ENCODE measurements at places on chromosomes 7 and 10. TPM values are rescaled to one million over a fixed set of nuclear protein-coding genes. Genes with fewer than 3 reads are reported as not detected.
A peak's percentile ranks its signal among the peaks of the same experiment; 100 is the strongest.

Gene AGBL3
- polyA plus RNA-seq: 7.6 TPM

GRCh38 chr10:128608791-128609190 is 482.6 kb upstream of the MKI67 start:
- DNase-seq: no peak

- no peak for DNase-seq
Measured at GRCh38 chr7:116781584-116781983, 80.8 kb upstream of the CAPZA2 start.

Gene CDC14C
- 0.06 TPM for polyA plus RNA-seq

GRCh38 chr10:29657719-29658274 is 23.0 kb upstream of the SVIL start:
- no peak for DNase-seq

DNA sequence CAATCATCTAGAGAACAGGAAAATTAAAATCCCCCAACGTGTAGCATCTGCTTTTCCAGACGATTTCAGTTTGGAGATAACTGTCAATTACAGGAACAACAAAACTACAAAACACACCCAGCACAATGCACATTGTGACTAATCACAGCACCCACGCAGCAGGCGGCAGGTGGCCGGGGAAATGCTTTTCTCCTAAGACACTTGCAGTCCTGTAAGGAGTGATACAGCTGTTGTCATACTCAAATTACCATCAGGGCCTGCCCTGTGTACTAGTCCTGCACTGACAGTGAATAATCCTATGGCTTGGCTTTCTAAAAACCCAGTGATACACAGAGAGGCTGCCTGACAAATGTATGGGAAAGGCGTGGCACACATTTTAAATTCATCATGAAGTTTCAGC is 37.8 kb downstream of the COBL start:
- DNase-seq: no peak

DNA sequence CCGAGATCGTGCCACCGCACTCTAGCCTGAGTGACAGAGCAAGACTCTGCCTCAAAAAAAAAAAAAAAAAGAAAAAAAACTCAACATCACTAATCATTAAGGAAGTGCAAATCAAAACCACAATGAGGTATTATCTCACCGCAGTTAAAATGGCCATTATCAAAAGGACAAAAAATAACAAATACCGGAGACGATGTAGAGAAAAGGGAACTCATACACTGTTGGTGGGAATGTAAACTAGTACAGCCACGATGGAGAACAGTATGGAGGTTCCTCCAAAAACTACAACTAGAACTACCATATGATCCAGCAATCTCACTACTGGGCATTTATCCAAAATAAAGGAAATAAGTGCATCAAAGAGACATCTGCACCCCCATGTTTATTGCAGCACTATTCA is 24.3 kb downstream of the GRK5 start:
- no peak for DNase-seq

DNA sequence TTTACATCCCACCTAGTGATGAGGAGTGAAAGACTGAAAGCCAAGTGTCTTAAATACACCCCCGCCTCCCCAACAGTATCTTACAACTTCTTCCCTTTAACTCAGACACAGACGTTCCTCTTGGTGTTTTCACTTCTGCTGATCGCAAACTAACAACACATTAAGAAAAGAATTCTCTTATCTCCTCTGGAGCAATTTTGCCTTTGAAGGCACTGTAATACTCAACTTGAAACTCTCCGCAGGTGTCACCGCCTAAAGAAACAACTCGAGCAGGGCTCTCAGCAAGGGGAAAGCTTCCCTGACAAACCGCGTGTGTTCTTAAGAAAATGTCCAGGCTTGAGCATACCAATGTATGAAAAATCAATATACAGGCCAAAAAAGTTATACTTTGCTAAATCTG is 452 bp downstream of the SEMA3C start:
- no peak for DNase-seq

Gene RPEL1
- 0.17 TPM for polyA plus RNA-seq

- no peak for DNase-seq
Measured at GRCh38 chr7:54701982-54702381, 57.0 kb downstream of the SEC61G start.

DNA sequence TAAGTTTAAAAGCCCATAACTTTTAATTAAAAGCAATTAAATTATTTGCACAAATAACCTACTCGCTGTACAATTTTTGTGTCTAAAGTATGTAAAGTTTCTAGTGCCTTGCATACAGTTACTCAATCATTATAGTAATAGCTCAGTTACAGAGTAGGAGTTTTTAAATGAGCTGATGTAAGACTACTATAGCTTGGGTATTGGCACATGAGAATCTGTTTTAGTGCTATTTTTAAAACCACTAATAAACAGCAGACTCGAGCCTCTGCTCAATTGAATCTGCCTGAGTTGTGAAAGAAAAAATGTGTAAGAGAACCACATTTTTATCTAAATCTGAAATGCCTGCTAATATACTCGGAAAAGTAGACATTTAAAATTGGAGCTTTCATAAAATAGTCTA is 31.1 kb downstream of the CTNNA3 start:
- DNase-seq: no peak

DNA sequence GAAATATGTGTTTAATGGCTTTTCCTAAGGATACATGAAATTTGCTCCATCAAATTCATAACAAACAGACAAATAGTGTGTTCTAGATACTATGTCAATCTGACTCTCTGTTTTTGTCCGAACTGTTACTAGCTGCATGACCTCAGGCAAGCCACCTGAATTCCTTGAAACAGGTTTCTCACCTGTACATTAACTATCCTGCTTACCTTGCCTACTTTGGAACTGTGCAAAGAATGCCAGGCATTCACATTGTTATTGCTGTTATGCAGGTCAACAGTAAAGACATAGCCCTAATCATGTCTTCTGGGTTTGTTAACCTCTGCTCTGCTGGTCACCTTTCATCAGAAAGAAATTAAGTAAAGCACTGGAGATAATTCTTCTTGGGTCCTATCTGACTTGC is 1283.9 kb upstream of the CELF2 start:
- DNase-seq: no peak

DNA sequence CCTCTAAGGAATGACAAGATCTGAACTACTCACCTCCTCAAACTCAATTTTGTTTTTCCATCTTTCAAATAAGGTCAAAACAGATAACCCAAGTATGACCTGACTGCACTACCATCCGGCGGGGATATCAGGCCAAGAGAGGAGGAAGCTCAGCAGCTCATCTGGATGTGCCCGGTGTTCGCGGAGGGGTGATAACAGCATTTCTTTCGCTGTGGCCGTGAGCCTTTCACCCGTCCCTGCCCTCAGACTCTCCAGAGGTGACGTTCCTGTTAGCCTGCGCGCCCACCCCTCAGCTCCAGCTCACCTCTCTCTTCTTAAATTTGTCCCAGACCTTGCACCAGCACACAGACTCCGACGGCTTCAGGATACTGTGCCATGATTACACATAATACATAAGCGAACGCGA is 526 bp downstream of the ZNF248 start:
- no peak for DNase-seq

DNA sequence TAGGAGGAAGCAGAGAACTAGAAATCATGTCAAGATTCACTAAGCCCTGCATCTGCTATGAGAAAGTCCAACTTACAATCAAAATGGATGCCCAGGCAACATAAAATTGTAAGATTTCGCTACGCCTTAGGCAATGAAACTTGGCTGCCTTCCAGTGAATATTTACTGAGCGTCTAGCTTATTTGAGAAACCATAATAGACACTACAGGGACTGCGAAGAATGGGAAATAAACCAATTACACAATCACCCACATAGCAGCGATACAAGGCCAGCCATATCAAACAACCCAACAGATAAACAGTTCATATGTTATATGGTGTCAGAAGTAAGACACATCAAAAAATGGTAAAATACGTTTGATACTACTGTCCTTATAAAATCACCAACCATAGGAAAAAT is 545.0 kb upstream of the C7orf33 start:
- no peak for DNase-seq

GRCh38 chr10:129509155-129509554 is 42.1 kb downstream of the MGMT start:
- DNase-seq: no peak

Gene PNLIP
- polyA plus RNA-seq: not detected

Gene RAPGEF5
- 37.3 TPM for polyA plus RNA-seq

Gene TRIM50
- 0.15 TPM for polyA plus RNA-seq

DNA sequence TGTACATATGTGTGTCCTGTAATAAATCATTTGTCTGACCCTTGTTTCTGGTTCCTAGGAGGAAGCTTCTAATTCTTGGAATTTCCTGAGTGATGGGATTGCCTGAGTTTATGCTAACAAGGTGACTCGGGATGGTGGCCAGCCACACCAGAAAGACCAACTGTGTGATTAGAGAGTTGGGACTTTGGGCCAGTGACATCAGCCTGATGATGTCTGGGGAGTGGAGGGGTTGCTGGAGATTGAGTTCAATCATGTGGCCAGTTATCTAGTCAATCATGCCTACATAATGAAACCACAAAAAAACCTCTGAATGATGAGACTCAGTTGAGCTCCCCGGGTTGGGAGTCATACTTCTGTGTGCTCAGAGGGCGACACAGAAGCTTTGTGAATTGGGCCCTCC is 23.5 kb upstream of the CARD11 start:
- DNase-seq: no peak

GRCh38 chr10:71081229-71081560 is 131.2 kb upstream of the UNC5B start:
- DNase-seq: no peak

Gene GJD4
- polyA plus RNA-seq: not detected

Gene NACAD
- 7.6 TPM for polyA plus RNA-seq

Gene GFRA1
- polyA plus RNA-seq: 20.8 TPM

DNA sequence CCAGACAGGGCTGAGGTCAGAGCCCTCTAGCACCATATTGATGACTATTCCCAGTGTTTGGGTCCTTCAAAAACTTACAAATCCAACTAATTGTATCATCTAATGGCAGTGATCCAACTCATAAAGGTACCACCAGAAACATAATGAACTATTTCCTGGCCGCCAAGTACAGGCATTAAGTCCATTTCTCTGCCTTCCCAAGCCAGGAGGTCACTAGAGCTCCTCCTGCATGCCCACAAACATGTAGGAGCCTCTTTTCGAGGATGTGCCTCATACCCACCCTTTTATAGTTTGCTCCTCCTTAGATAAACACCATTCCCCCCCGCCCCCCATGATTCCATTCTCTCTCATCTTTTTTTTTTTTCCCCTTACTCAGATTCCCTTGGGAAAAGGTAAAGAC is 91.3 kb downstream of the CHN2 start:
- DNase-seq: no peak

GRCh38 chr7:155282671-155283070 is 15.0 kb upstream of the INSIG1 start:
- no peak for DNase-seq

DNA sequence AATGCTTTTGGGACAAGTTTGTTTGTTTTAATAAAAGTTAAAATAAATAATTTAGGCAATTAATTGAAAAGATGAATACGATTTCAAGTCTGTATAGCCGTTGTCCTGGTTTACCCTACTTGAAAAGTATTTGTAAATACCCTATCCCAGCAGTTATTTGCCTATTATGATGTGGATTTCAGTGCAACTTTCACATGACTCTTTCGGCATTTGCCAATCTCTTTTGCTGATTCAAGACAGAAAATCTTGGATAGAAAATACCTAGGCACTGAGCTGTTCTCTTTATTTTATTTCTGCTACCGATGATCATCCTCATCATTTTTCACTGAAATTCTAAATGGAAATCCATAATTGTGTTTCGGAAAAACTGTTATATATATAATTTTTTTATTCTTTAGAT is 125.9 kb upstream of the FZD8 start:
- DNase-seq: no peak

DNA sequence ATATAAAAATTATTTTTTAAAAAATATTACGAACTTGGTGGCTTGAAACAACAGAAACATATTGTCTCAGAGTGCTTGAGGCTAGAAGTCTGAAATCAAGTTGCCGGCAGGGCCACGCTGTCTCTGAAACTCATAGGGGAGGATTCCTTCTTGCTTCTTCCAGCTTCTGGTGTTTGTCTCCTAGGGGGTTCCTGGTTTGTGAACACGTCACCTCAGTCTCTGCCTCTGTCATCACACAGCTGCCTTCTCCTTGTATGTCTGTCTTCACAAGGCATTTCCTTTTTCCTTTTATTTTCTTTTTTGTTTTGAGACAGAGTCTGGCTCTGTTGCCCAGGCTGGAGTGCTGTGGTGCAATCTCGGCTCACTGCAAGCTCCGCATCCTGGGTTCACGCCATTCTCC is 12.7 kb upstream of the SNX8 start:
- DNase-seq: no peak

DNA sequence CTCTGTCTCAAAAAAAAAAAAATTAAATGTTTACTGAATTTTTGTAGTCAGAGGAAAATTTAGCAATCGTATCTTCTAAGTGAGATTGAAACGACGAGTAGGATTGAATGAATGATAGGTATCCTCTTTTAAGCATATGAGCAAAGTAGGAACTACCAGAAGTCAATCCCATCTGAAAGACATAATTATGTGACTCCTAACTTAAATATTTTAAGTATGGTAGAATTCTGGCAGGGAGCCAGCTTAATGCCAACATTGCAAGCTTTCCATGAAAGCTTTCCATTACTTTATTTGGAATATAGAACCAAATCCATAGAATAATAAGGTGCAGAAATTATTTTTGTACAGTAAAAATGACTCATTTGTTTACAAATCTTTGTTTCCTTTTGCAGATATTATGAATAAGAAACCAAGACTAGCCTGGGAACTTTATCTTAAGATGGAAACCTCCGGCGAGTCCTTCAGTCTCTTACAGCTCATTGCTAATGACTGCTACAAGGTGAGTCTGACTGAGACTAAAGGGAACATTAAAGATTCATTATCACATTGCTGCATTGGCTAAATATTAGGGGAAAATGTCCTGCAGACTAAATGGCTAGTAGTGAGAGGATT is 50.2 kb upstream of the UBN2 start:
- no peak for DNase-seq

Gene PRSS2
- not detected for polyA plus RNA-seq

Gene OPN4
- not detected for polyA plus RNA-seq

GRCh38 chr7:22193450-22193983 is 163.4 kb downstream of the RAPGEF5 start:
- DNase-seq: peak; percentile 45

Gene VAX1
- not detected for polyA plus RNA-seq

Gene CCL24
- polyA plus RNA-seq: 0.36 TPM

GRCh38 chr7:101162551-101163278 is 2.7 kb downstream of the VGF start:
- DNase-seq: no peak

DNA sequence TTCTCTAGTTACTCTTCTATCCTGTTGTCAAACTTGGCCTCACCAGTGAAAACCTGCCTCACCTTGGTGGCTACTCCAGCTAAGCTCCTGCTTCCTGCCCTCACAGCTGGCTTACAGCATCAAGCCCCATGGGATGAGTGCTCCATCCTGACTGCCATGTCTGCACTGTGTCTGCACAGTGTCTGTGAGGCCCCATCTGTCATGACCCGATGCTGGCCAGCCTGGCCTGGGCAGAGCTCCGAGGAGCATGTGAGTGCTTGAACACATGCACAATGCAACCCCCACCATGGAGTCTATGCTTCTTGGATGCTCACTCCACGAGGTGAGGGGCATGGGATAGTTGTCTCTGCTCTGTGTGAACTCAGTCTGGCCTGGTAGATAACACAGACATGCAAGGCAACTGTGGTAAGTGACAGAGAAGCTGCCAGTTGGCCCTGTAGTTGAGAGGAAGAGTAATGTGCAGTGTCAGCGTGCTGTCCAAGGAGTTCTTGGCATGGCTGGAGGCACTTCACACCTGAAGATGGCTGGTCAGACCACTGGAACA is 207.1 kb upstream of the ZNF32 start:
- no peak for DNase-seq

Data from right renal cortex interstitium (tissue), 3 donors.